D721Med (cell line): ENCODE measurements at places on chromosomes 1 and 21.

- no peak for DNase-seq
These were observed 12.6 kb upstream of the DENND1B start for GRCh38 chr1:197787623-197788536.

DNA sequence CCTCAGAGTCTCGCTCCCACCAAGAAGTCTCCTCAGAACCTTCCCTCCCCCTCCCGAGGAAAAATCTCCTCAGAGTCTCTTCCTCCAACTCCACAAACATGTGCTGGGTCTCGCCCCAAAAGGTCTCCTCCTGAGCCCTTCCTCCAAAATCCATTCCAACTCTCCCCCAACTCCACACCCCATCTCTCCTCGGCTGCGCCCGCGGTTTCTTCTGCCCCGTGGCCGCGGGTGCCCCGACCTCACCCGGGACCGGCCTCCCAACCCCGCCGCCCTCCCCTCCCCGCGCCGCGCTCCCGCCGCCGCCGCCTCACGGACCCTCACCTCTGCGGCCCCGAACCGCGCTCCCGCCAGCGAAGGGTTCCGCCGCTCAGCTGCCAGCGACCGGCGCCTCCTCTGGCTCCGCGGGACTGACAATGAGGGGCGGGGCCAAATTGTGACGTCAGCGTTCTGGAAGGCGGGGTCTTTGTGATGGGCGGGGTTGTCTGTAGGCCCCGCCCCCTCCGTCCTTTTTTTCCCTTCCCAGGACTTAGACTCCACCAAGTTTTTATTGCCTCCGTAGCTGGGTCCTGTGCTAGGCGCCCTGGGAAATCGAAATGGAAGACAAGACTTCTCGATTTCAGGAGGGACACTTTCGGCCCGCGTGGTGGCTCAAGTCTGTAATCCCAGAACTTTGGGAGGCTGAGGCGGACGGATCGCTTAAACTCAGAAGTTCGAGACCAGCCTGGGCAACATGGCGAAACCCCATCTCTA is at the start of gene LUZP1:
Gene LUZP1, minus strand, starts transcription at position 412 of the 750 bp plus-strand sequence.
- DNase-seq, result no peak

DNA sequence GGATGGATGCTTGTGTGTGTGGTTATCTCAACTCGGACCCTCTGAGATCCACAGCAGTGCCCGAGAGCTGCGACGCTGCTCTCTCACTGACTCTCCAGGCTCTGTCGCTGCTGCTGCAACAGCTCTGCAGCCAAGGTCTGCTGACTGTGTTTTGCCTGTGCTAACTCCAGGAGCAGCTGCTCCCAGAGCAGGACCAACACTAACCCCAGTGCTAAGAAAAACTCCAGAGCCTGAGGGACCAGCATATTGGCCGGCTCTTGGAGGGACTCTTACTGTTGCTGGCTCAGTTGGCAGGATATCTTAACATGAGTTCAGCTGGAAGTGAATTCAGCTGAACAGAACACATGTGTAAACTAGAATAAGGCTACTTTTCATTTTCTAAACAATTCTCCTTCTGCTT is 4.4 kb downstream of the LCE2C start:
- no peak for DNase-seq

DNA sequence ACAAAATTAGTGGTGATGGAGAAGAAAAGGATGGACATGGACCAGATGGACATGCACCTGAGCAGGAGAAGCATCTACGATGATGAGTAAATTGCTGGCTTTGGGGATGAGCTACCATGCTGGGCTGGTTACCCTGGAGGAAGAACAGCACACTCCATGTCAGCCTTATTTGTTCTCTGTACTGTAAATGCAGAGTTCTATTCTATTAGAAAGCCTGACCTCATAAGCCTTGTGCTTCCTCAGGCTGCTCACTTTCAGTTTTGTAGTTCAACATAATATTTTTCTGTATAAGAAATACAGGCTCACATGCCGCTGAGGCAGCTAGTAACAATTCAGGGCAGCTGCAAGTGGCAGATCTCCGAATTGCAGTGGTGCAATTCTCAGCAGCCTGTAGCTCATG is 249.6 kb downstream of the PLA2G4A start:
- no peak for DNase-seq

DNA sequence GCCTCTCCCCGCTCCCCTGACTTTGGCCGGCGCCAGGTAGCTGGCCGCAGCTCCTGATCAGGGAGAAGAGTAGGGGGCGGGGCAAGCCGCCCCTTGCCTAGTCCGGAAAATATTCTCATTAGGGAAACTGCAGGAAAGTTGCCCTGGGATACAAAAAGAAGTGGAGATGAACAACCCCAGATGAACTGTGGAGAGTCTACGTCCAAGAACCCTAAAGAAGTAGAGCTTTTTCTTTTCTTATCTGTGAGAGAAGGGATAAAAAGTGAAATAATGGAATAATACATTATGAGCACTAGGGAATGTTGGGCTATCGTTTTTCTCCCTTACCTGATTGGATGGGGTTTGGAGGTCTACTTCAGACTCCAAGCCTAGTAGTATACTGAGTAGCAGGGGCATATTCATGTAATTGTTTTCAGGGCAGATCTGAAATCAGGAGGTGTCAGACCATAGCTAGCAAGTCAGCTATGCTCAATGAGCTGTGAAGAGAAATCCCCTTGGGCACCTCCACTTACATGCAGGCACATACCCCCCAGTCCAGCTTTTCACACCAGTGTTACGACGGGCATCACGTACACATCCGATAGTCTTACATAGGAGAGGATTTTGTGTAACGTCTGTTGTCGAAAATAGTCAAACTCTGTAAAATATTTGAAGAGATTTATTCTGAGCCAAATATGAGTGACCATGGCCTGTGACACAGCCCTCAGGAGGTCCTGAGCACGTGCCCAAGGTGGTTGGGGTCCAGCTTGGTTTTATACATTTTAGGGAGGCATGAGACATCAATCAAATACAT is 1.7 kb upstream of the DUSP10 start:
- no peak for DNase-seq

- DNase-seq, result no peak
These were observed 11.3 kb upstream of the SAMSN1 start for GRCh38 chr21:14557413-14557812.

- no peak for DNase-seq
These were observed 239.0 kb downstream of the USH2A start for GRCh38 chr1:216184126-216184680.

DNA sequence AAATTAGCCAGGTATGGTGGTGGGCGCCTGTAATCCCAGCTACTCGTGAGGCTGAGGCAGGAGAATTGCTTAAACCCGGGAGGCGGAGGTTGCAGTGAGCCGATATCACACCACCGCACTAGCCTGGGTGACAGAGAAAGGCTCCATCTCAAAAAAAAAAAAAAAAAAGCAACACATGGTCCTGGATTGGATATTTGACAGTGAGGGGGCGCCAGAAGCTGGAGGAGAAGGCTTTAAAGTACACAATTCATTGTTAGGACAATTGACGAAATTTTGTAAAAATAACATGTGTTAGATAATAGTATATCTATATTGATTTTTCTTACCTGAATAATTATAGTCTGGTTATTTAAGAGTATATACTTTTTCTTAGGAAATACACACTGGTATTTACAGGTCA is 50.2 kb upstream of the USP25 start:
- no peak for DNase-seq

- no peak for DNase-seq
These were observed 4.8 kb upstream of the RHCE start for GRCh38 chr1:25425098-25426085.

DNA sequence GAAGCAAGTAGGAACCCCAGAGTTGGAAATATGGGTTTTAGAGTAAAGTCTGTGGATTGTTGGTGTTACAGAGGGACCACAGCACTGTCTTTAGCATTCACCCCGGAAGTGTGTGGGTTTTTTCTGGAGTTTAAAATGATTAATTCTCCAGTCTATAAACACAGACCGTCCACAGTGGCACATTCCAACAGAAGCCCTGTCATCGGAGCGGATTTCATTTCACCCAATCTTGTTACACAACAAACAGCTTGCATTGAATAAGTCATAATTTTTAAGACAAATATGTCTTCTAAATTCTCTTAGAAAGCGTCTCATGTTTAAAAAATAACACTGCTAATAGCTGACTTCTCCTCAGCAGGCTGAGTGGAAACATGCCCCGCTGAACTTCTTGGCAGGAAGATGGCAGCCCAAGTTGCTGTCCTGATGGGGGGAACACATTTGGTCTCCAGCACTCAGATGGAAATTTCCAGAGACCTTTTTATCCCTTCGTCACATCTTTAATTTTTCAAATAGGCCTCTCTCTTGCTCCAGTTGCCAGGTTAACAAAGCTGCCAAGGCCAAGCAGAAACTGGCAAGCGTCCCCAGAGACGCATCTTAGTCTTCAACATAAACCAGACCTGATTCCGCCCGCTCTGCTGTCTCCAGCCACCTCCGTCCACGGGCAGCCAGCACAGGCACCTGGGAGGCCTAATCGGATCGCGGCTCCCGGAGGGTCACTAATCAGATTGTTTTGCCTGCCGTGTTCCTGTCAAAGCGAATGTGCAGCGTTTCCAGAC is 28.8 kb upstream of the SLC19A1 start:
- DNase-seq, result peak; percentile 93

DNA sequence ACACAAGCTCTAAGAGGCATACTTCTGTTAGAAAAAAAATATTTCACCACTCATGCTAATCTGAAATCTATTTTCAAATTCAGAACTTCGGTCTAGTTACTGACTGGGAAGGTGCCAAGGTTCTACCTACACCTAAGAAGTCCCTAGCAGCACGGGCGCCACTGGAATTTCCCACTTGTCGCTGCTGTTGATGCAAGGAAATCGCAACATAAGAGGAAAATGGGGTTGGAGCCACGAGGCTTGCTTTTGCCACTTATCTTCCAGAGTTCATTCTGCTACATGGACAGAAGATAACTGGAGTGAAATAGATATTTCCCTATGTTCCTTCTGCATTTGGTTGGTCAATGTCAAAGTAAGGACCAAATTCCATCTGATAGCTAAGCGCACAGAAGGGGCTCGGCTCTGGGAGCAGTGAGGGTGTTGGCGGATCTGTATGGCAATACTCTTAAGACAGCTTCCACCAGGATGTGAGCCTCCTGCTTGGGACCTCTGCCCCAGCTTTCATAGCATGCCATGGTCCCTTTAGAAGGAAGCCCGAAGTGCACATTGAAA is 47.2 kb downstream of the RCAN1 start:
- DNase-seq, result no peak

- no peak for DNase-seq
These were observed 70.4 kb upstream of the TIAM1 start for GRCh38 chr21:31414263-31415000.

DNA sequence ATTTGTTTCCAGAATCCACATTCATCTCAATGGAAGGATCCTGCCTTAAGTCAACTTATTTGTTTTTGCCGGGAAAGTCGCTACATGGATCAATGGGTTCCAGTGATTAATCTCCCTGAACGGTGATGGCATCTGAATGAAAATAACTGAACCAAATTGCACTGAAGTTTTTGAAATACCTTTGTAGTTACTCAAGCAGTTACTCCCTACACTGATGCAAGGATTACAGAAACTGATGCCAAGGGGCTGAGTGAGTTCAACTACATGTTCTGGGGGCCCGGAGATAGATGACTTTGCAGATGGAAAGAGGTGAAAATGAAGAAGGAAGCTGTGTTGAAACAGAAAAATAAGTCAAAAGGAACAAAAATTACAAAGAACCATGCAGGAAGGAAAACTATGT is 2.6 kb downstream of the GADD45A start:
- DNase-seq, result no peak

DNA sequence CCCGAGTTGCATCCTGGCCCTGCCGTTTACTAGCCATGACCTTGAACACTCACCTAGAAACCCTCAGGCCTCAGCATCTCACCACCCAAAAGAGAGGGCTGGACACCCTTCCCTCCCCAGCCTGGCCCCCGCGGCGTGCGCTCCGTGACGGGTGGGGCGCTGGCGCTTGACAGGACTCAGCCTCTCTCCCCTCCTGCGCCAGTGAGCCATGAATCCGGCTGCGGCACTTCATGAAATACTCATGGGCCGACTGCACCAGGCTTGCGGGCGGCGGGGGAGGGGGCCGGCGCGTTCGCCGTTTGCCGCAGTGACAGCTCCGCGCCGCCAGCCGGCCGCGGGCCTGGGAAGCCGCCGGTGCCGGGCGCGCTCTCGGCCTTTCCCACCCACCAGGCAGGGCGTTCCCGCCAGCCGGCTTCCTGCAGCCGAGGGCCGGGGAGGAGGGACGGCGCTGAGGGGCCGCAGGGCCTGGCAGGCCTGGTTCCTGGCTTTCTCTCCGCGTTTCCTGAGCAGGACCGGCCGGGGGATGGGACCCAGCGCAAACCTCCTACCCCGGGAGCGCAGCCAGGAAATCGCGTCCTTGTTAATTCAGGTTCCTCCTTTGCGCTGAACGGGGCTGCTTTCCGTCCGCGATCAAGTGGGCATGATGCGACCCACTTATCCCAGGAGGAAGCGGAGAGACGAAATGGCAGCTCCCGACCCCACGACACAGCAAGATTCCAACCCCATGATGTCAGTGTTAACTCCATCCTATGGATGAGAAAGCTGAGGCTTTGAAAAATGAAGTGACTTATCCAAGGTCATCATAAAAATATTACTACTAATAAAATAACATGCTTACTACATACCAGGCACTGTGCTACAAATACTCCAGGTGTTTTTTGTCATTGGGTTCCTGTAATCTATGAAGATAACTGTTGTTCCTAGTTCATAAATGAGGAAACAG is 9.1 kb upstream of the LUZP1 start:
- DNase-seq, result no peak

DNA sequence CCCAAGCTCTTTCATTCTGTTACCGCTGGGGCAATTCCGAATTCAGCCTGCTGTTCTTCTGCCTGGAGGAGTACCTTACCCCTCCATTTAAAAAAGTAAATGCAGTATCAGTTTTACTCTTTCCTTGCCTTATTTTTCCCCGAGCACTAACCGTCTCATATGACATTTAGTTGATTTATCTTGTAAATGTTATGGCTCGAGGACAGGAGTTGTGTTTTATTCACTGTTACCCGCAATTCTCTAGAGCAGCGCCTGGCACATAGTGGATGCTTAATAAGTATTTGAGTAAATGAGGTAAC is 425 bp upstream of the TADA1 start:
- no peak for DNase-seq

DNA sequence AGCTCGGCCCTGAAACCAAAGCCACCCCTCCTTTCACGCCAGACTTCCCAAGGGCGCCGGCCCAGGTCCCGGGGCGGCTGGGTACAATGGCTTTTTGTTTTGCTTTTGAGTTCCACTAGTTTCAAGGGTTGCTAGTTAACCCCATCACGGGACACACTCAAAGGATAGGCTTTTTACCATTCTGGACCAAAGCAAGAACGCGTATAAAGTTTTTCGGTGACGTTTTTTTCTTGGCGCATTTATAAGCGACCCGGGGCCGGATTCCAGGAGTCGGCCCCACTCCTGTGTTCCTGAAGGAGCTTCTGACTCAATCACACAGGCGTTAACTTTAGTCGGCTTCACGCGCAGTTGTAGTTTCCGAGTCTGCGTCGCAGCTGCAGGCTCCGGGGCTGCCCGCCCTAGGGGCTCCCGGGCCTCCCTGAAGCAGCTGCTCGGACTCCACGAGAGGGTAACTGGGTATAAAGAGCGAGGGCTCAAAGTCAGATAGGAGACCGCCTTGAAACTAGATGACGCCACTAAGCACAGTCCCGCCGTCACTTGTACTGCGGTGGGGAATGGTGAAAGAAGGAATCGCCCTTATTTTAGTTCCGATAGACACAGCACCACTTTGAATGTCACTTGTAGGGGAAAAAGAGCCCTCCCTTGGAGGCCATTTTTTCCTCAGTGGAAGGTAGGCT is 707 bp upstream of the KLHL21 start:
- no peak for DNase-seq
